H4 (cell line): ENCODE measurements at places on chromosomes 1 and 21. TPM values are rescaled to one million over a fixed set of nuclear protein-coding genes. Genes with fewer than 3 reads are reported as not detected.
A peak's percentile ranks its signal among the peaks of the same experiment; 100 is the strongest.

- DNase-seq, result no peak
These were observed 10.5 kb downstream of the LDLRAP1 start for GRCh38 chr1:25553749-25554429.

GRCh38 chr1:174967845-174968705 is 31.7 kb upstream of the CACYBP start:
- no peak for DNase-seq

The XCL1 gene
- total RNA-seq, result not detected in 2 replicates

The OR6F1 gene
- total RNA-seq, result not detected in 2 replicates

DNA sequence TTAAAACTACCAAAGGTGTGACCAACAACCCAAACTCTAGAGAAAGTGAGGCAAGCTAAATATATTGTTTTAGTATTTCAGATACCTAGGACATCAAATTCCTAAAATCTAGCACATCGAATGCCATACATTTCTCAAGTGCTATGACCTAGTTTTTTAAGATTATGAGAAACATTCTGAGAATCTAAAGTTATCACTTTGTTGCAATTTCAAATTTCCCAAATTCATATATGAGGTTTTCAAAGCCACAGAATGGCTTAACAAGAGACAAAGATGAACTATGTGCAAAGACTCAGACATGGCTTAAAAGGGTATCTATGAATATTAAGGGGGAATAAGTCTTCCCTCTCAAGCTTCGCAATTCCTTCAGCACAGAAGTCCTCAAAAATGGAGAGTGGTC is 6.8 kb downstream of the SCYL3 start:
- no peak for DNase-seq

DNA sequence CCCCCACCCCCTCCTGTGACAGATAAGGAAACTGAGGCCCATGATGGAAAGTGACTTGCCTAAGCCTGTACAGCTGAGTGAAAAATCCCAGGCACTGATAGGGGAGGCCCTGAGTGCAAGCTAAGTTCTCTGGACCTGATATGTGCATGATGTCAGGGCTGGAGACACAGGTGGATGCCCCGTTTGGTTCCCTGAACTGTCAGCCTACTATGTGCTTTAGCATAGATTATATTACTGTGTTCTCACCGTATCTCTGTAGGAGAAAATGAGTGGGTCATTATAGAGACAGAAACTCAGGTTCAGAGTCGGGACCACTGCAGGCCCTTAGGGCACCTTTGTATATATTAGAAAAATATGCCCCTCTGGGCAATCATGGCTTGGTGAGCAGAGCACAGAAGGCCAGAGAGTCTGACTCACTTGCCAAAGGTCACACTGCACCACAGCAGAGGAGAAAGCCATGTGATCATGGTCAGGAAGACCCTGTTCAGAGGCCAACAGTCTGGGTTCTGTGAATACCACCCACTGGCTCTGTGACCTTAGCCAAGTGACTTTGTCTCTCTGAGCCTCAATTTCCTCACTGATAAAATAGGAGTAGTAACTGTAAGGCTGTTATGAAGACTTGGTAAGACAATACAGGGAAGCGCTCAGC is 145.8 kb upstream of the WNT4 start:
- no peak for DNase-seq

DNA sequence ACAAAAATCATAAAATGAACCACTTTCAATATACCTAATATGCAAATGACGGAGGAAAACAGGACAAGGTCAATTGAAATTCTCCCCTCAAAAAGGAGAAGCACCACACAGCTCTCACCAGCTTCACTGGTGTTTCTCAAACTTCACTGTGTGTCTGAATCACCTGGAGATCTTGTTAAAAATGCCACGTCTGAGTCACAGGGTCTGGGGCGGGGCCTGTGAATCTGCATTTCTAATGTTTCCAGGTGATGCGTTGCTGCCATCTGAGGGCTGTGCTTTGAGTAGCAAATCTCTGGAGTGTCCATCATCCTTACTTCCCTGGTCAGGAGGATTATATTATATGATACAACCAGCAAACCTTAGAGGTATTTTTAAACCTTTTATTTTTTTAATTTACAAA is 9.0 kb downstream of the CLDN19 start:
- DNase-seq, result peak; percentile 44

DNA sequence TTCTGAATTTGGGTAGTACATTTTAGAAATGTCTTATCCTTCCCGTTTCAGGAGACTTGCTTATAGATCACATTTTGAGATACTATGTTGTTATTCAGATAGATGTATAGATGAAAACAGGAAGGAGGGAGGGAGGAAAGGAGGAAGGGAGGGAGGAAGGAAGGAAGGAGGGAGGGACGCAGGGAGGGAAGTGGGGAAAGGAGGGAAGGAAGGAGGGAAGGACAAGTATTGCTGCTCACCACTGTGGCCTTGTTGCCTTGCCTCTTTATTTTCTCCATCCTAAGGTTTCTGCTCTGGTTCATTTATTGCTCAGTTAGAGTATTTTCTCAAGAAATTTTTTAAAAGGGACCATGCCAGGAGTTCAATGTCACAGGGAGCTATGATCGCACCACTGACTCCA is 134.3 kb downstream of the LTN1 start:
- no peak for DNase-seq

DNA sequence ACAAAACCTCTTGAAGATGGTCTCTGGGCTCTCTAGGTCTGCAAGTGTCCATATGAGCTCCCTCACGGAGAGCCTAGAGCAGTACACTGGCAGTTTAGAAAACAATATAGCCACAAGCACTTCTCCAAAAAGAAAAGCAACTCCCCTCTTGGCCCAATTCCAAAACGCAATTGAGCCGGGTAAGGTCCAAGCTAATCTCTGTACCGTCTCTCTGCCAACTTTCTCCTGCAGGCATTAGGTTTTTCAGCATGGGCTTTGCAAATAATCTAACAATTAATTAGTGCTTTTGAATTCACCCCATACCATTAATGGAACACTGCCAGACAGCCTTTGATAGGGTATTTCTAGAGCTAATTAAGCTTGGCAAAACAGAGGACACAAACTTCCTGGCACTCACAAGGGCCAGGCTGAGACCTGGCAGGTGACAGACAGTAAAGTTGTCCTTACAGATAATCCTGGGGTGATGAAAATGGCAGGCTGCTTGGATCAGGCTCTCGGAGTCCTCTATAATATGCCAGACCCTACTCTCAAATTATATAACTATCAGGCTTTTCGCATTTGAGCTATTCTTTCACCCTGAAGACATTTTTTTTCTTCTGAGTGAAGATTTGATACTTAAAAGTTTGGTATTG is 39.8 kb downstream of the TGFBR3 start:
- peak; percentile 52 for DNase-seq

The DCST2 gene
- total RNA-seq, result not detected in 2 replicates

DNA sequence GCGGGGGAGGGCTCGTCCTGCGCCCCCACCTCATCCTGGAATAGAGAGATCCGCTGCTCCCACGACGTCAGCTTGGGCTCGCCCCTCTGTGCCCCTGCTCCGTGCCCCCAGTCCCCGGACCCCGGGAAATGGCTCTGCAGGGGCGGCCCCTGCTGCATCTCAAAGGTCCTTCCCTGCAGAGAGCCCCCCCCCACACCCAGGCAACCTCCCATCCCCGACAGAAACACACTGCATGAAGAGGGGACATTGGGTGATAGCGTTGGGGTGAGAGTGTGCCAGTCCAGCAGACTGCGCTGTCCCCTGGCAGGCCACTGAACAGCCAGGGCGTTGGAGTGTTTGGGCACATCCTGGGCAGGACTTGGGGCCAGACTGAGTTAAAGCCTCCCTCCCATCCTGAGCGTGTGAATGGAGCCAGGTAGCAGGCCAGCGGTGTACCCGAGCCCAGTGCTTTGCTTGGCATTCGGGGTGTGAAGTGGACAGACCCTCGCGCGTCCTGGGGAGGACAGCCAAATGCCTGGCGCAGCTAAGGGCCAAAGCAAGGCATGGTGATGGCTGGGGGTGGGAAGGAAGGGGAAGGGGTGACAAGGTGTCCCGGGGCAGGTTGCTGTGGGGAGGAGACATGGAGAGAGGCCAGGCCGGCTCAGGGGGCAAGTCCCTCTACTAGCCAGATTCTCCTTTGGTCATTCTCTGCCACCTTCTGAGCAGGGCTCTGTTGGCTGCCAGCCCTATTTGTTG is 633 bp upstream of the ETNK2 start:
- no peak for DNase-seq

DNA sequence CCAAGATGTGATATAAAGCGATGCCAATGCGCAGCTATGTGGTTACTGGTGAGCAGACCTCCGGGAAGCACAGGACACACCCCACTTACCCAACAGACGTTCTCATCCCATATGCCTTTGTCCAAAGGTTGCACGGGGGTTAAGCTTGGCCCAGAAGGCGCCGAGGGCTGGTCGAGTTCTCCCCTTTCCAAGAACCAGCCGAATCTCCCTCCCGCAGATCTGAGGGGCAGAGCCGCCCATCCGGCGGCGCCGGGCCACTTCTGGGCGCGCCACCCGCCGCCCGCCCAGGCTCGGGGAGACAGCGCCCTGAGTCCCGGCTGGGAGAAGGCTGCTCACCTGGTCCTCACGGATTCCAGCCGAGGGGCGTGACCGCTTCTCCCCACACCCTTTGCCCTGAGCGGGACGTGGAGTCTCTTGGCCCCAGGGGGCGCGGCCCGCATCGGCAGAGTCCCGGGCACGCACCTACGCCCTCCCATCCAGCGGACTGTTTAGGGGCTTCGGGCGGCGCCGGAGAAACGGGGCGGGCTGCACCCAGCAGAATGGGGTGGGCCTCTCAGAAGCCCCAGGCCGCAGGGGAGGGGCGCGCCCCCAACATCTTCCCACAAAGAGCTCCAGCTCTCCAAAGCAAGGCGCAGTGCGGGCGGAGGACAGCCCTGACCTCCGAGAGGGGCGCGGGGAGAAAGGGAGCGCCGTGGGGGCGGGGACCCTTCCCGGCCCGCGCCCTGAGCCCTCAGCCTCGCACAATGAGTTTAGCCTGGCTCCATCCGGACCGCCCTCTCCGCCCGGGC is 615 bp downstream of the GPR161 start:
- no peak for DNase-seq

- DNase-seq, result peak; percentile 46
These were observed 60.3 kb downstream of the STUM start for GRCh38 chr1:226608699-226609505.

The NID1 gene
- 14.0 and 19.2 TPM in 2 replicates for total RNA-seq

DNA sequence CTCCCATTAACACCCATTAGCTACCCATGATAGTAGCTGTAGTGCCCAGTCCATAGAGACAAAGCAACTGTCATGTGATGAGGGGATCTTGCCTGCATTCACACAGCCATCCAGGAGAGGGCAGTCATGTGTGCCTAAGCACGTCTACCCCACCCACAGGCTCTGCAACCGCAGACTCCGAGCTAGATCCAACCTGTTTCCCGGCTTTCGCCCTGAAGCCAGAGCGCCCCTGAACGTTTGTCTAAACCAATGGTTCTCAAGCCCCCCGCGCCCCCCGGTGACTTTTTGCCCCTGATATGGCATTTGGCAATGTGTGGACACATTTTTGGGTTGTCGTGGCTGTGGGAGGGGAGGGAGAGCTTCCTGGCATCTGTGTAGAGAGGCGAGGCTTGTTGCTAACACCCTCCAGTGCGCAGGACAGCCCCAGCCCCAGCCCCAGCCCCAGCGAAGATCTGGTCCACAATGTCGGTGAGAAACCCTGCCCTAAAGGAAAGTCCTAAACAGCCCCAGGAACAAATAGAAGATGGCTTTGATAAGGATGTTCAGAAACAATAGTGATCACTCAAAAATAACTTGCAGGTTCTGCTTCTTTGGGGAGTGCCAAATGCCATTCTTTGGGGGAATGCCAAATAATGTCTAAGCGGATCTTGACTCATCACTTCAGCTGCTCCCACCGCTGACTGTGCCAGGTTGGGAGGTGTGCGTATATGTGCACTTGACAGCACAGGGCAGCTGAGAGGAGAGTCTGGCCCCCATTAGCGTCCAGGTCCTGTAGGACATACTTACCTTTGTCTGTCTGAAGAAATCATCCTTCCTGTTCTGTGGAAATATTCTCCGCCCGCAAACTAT is 34.5 kb downstream of the SLC44A3 start:
- peak; percentile 87 for DNase-seq

GRCh38 chr1:209497729-209498128 is 85.8 kb upstream of the CAMK1G start:
- no peak for DNase-seq

GRCh38 chr1:117770981-117771531 is 158.4 kb downstream of the GDAP2 start:
- DNase-seq, result no peak
